ENCODE measurements at places on chromosomes 1 and 21.
A peak's percentile ranks its signal among the peaks of the same experiment; 100 is the strongest.

GRCh38 chr1:34839526-34840305, 19.8 kb downstream of the SMIM12 start:
- no peak for DNase-seq

GRCh38 chr1:180381184-180381580, 121.2 kb downstream of the ACBD6 start:
- DNase-seq = no peak

DNA sequence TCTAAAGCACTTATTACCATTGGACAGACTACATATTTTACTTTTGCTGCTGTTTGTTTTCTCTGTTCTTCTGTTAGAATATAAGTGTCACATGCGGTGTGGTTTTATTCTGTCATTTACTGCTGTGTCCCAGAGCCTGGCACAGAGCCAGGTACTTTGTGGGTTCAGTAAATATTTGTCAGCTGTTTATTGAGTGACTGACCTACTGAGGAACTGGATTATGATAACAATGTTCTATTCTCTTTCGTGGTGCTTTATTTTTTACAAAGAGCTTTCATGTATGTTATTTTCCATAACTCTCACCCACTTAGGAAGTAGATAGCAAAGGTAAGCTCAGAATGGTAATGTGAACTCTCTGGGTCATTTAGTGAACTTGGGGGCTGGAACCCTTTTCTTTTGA, 118.8 kb downstream of the RWDD3 start:
- no peak for DNase-seq

DNA sequence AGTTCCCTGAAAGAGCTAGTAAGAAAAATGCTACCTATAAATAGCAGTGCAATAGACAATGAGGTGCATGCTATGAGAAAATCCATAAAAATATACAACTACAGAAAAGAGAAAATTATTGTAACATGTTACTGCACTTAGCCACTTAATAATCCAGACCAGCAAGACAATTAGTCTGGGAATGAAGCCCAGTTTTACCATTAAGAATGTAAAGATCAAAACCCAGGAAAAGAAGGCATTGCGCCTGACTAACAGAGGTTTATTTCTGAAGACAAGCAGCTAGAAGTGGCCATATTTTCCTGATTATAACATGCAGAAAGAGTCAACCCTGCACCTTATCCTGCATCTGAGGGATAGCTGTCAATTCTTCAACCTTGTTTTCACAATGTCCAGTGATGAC, 276.4 kb upstream of the PRMT6 start:
- DNase-seq = no peak

GRCh38 chr1:165933446-165934170, 106.2 kb downstream of the UCK2 start:
- DNase-seq = no peak

DNA sequence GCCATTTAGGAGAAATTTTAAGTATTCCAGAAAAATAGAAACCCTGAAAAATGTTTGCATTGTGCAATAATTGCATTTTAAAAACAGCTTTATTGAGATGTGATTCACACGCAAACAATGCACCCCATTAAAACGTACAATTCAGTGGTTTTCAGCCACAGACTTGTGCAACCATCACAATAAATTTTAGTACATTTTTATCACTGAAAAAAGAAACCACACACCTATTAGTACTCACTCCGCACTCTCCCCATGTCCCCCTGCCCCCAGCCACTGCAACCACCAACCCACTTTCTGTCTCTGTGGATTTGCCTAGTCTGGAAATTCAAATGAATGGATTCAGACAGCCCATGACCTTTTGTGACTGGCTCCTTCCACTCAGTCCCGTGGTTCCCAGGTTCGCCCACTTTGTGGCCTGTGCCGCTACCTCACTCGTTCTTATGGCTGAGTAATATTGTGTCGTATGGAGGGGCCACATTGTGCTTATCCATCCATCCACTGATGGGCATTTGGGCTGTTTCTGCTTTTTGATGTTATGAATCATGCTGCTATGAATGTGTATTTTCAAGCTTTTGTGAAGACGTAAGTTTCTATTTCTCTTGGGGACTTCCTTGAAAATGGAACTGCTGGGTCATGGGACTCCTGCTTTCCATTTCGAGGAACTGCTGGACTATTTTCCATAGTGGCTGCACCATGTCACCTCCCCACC, 147.7 kb upstream of the ARHGEF16 start:
- DNase-seq = no peak

DNA sequence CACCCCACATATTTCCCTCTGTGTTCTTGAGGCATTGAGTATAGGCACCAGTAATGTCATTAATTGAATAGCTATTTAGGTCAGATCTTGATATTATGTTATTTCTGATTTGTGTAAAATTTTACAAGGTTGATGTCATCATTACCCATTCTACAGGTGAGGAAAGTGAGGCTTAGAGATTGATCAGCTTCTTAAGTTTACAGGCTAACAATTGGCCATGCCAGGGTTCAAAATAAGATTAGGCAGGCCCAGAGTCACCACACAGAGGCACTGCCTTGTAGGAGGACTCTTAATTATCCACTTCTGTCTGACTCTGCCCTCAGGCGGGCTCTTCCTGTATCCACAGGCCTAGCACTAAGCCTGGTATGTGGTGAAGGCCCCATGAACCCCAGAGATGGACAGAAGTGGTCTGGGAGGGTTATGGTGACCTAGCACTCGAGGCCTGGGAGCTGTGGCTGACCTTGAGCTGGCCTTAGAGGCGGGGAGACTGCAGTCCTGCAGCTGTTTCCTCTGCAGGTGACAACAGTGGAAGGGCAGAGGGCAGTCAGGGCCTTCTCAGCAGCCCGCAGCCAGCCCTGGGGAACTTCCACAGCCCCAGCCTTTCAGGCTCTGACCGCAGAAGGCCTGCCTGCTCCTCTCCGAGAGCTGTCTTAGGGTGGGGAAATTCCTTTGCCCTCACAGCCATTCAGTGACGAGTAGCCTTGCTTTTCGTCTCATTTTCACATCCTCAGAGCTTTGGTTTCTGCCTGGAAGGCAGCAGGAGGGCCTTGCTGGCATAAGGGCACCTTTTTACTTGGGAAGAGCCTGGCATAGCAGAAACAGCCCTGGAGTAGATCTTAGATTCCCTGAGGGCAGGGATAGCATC, 12.2 kb downstream of the ZDHHC18 start:
- DNase-seq = peak; percentile 79

DNA sequence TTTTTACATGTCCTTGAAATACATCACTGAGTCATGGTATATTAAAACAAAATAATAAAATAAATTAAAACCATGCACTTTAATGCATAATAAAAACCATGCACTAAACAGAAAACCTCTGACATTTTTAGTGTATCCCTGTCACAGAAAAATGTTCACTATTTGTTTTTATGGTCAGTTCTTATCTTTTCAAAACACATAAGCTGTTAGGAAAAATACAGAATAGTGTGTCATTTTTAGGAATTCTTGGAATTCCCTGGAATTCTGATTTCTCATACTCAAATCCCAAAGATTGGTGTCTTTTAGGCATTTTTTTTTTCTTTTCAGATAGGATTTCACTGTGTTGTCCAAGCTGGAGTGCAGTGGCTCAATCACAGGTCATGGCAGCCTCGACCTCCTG, 25.1 kb upstream of the TINAGL1 start:
- no peak for DNase-seq

DNA sequence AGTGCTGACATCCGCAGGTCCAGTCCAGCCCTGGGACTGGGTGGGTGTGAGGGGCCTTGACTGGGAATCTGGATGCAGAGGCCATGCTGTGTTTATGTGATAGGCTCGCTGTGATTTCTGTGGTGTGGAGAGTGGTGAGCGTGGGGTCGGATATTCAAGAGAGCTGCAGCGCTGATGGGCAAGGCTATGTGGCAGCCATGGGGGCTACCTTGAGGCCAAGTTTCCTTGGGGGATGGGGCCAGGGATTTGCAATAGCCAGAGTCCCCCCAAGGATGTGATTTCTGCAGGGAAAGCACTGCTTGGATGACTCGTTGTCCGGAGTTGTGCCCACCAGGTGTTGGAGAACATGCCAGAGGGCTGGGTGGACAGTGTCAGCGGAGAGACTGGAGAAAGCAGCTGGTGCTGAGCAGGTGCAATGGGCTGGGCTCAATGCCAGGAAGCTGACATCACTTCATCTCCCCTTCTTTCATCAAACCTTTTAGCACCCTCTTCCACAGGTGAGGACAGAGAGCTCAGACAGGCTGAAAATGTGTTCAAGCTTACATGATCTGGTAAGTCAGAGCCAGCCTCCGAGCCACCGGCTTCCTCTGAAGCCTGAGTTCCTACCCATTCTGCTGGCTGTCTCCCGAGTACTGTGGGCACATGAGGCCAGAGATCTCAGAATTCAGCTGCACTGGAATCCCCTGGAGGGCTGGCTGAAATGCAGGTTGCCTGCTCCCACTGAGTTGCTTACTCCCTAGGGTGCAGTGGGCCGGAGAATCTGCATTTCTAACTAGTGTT, 132.9 kb downstream of the RHOU start:
- no peak for DNase-seq

DNA sequence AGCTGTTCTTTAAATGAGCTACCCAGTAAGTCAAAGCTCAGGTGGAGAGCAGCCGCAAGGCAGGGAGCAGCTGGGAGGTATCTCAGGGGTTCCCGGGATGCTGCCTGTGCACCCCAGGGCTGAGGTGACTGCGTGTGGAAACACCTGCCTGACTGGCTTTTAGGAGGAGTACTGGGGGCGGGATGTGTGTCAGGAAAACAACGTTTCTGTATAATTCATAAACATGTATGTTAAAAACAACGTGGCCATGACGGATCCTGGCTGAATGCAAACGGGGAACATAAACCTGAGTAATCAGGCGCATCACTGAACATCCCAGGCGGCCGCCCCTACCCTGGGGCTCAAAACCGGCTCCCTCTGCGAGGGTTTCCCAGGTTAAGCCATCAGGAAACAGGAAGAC, 1.5 kb downstream of the C1orf159 start:
- no peak for DNase-seq

DNA sequence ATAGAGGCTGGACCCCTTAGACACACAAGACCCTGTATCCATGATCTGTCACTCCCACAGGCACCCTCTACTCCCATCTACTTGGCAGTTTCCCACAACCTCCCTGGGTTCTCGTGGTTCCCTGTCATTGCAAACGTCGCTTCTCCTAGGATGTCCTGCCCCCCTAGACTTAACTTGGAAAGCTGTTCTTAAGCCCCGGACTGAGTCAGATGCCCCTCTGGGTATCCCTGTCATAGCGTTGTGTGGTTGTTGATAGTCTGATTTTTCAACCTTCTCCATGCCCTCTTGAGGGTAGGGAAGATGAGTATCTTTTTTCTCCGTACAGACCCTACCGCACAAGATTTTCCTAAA, 11.8 kb downstream of the RCC1 start:
- DNase-seq = no peak

GRCh38 chr21:27082431-27083010, 115.6 kb upstream of the ADAMTS5 start:
- no peak for DNase-seq

GRCh38 chr1:226886122-226886901, 15.9 kb downstream of the PSEN2 start:
- DNase-seq = no peak

DNA sequence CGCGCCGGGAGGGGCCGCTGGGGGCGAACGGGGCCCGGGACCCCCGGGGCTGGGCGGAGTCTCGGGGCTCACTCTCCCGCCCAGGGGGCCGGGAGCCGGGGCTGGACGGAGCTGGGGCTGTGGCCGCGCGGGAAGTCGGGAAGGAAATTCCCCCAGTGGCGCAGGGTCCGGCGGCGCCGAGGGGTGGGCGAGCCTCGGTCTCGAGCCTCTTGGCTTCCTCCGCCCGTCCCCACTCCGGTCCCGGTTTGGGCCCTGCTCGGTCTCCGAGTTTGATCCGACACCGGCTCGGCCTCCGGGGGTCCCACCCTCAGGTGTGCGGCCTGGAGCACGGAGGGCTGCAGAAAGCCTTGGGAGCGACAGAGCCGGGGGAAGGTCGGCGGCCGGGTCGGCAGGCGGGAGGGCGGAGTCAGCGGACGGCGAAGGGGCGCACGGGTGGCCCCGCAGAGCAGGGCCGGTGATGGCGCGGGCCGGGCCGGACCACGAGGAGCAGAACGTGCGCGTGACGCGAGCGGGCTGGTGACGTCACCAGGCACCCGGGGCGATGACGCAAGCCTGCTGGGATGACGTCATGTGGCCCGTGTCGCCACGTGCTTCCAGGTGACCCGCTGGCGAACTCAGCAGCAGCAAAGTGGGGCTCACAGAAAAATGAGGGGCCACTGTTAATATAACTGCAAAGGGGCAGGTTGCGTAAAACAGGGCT, 610 bp upstream of the HES4 start:
- peak; percentile 70 for DNase-seq

DNA sequence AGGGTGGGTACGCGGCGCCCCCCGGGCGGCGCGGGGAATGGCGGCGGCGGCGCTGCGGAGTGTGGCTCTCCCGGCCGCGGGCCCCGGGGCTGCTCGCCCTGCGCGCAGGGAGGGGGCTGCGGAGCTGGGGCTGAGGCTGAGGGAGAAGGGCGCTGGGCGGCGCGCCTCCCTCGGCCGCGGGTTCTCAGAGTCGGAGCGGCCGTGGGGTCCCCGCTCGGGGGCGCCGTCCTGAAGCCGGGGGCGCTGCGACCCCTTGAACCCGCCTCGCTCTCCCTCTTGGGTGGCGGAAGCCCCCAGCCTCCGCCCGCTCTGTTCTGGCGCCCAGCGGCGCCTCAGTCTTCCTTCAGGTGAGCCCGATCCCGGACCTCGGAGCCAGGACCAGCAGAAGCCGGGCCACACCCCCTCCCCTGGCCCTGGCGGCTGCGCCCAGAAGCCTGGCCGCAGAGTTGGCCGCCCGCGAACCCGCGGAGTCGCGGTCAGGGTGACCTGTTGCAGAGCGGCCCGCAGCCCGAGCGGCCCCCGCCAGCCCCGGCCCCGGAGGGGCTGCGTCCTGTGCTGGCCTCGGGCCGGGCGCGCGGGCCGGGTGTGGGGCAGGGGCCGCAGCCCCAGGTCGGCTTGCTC, 532 bp downstream of the RALGPS2 start:
- peak; percentile 8 for DNase-seq

- no peak for DNase-seq
These were observed 1.2 kb downstream of the RSRP1 start for GRCh38 chr1:25245809-25246599.

DNA sequence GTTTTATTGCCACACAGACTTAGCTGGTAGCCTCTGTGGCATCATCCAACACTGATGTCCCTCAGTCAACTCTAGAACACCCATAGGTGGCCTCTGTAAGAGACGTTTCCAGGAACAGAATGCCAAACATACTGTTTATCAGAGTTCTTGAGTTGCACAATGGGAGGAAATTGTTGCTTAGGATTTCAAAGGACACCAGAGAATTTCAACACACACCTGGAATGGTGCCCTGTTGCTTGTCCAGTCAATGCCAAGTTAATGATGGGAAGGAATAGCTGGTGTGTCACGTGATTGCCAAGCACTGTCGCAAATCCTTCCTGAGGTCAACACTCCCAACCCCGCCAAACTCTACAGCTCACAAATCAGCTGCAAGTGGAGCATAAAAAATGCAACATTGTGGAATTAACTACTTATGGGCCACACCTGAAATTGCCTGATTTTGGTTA, 28.6 kb upstream of the DUSP23 start:
- DNase-seq = no peak

DNA sequence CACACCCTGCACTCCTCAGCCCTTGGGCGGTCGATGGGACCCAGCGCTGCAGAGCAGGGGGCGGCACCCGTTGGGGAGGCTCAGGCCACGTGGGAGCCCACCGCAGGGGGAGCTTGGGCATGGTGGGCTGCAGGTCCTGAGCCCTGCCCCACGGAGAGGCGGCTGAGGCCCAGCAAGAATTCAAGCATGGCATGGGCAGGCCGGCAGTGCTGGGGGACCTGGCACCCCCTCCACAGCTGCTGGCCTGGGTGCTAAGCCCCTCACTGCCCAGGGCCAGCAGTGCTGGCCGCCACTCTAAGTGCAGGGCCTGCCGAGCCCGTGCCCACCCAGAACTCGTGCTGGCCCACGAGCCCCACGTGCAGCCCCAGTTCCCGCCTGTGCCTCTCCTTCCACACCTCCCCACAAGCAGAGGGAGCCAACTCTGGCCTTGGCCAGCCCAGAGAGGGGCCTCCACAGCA, 555.0 kb upstream of the ADGRL4 start:
- DNase-seq = no peak

Measured in activated naive CD4-positive, alpha-beta T cell treated with Interleukin-2 at 50 U/mL for 16 hours (primary cell).